ENCODE measurements at places on chromosomes 5 and 9.

- no peak for DNase-seq
These were observed 6.0 kb upstream of the ESM1 start for GRCh38 chr5:54991416-54991815.

DNA sequence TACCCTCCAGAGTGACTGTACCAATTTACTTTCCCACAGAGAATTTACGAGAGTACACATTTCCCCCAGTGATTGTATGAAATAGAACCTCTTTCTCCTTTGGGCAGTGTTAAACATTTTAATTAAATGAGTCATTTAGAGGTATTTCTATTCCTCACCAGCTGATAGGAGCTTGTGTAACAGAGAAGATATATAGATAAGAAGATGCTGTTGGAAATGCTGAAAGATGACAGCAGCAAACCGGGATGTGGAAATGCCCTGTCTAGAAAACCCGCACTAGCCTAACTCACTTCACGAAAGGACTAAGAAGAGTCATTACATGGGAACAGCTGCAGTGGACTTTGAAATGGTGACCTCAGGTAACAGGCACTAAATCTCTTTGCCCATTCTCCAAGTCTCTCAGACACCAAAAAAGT is 68.3 kb downstream of the LPAR1 start:
- DNase-seq = no peak

GRCh38 chr5:157312492-157312891 is 46.6 kb downstream of the CYFIP2 start:
- DNase-seq = no peak

- no peak for DNase-seq
These were observed 134.5 kb downstream of the FRMD3 start for GRCh38 chr9:83403527-83404238.

GRCh38 chr9:27396495-27396894 is 99.5 kb upstream of the EQTN start:
- DNase-seq = no peak

GRCh38 chr5:94157704-94158539 is 416.5 kb upstream of the POU5F2 start:
- no peak for DNase-seq

- DNase-seq = no peak
These were observed 403.5 kb downstream of the DMRT2 start for GRCh38 chr9:1453636-1454035.

DNA sequence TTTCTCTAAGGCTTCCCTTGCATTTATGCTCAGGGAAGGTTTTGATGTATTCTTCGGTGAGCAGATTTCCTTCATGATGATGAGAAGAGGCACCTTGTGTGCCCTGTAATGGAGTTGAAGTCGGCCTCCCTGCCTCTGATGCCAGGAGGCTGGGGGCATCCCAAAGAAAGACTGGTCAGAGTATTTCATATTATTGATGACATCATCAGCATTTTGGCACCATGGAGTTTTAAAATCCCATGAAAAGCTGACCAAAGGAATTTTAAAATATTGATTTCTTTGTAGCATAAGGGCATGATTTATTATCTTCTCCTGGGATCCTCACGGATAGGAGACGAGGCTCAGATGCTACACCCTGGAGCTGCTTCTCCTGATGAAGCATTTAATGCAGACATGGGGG is 231.2 kb upstream of the IRX1 start:
- DNase-seq = no peak

DNA sequence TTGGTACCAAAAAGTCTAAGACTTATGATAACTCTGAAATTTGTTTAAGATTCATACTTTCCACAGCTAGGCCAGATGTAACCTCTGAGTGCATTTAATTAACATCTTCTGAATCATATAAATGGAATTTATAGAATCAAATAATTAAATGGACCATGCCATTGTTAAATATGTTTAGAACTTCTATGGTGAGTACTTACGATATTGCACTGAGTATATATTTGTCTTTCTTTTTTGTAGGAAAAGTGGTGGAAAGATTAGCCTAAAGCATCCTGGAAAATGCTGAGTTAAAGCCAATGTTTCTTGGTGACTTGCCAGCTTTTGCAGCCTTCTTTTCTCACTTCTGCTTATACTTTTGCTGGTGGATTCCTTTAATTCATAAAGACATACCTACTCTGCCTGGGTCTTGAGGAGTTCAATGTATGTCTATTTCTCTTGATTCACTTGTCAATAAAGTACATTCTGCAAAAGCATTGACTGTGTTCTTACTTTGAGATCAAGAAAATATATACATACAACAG is 11.9 kb downstream of the SPINK6 start:
- no peak for DNase-seq

- no peak for DNase-seq
These were observed 42.8 kb upstream of the IPPK start for GRCh38 chr9:92712767-92713166.

GRCh38 chr9:36938617-36939016 is 95.5 kb downstream of the PAX5 start:
- DNase-seq = no peak

All from mesothelial cell of epicardium (in vitro differentiated cells).